Uterine smooth muscle cell (primary cell): ENCODE measurements at places on chromosomes 2 and 18. TPM values are rescaled to one million over a fixed set of nuclear protein-coding genes. Genes with fewer than 3 reads are reported as not detected.

Gene ATG16L1
- 33.6 and 53.6 TPM in 2 replicates for total RNA-seq

Gene MGAT4A
- 0.11 and 0.87 TPM in 2 replicates for total RNA-seq

Gene SNORC
- 0.44 and 1.2 TPM in 2 replicates for total RNA-seq

Gene CXCR1
- total RNA-seq, result not detected in 2 replicates
